ENCODE measurements at places on chromosomes 13 and 19.

GRCh38 chr13:22482496-22483000, 698.2 kb upstream of the SGCG start:
- DNase-seq: no peak

- DNase-seq: no peak
Measured at GRCh38 chr13:85236413-85236812, 562.8 kb downstream of the SLITRK6 start.

- no peak for DNase-seq
Measured at GRCh38 chr13:42708391-42708790, 73.0 kb upstream of the FAM216B start.

DNA sequence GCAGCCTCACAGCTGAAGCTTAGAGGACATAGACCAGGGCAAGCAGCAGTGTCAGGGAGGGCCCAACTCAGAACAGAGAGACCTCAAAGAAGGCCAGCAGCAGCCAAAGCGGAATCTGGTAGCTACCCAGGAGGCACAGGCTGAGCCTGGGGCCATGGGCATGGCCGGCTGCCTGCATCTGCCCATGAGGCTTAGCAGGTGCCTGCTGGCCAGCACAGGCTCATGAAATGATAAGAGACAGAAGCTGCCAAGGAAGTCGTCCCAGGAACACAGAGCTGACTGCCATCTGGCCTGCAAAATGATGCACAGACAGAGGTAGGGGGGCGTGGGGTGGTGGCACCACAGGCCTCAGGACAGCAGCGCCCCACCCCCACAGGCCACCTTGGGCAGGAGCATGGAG, 29.2 kb downstream of the TUBA3C start:
- DNase-seq: no peak

GRCh38 chr13:91313581-91313980, 33.9 kb upstream of the MIR17HG start:
- no peak for DNase-seq

- DNase-seq: no peak
Measured at GRCh38 chr13:97502181-97502580, 68.2 kb downstream of the RAP2A start.

- no peak for DNase-seq
Measured at GRCh38 chr13:37403776-37404527, 194.6 kb downstream of the POSTN start.

DNA sequence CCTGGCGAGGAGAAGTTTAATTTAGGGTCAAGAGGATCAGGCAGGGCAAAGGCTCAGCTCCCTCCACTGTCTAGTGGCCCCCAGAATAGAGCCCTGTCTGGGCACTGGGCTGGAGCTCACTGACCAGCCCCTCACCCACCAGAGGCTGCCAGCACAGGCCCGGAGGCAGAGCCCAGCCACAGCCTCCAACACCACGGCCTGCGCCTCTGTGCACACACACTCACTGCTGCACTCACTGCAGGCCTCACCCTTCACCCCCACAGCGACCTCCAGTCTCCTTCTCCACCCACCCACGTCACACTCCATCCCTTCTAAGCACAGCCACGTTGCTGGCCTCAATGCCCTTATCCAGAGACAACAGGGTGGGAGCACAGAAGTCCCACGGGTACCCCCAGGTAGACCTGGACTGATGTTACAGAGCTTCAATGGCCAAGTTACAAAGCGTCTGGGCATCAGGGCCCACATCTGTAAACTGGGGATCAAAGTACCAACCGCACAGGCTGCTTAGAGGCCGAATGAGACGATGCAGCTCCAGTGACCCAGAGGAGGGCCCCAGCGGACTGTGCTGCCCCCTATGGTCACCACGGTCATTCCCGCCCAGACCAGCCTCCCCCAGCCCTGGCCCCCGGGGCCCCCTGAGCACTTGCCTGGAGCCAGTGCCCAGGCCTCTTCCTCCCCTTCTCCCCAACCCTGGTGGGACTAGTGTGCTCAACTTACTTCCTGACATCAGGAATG, 4.5 kb upstream of the PRKD2 start:
- no peak for DNase-seq

- no peak for DNase-seq
Measured at GRCh38 chr19:56603829-56604228, 8.7 kb downstream of the ZNF71 start.

DNA sequence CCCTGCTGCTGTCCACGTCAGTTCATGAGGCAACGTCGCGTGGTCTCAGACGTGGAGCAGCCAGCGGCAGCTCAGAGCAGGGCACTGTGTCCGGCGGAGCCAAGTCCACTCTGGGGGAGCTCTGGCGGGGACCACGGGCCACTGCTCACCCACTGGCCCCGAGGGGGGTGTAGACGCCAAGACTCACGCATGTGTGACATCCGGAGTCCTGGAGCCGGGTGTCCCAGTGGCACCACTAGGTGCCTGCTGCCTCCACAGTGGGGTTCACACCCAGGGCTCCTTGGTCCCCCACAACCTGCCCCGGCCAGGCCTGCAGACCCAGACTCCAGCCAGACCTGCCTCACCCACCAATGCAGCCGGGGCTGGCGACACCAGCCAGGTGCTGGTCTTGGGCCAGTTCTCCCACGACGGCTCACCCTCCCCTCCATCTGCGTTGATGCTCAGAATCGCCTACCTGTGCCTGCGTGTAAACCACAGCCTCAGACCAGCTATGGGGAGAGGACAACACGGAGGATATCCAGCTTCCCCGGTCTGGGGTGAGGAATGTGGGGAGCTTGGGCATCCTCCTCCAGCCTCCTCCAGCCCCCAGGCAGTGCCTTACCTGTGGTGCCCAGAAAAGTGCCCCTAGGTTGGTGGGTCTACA, 6.6 kb downstream of the FSTL3 start:
- DNase-seq: no peak

GRCh38 chr13:20689291-20689690, 14.2 kb upstream of the IL17D start:
- DNase-seq: no peak

DNA sequence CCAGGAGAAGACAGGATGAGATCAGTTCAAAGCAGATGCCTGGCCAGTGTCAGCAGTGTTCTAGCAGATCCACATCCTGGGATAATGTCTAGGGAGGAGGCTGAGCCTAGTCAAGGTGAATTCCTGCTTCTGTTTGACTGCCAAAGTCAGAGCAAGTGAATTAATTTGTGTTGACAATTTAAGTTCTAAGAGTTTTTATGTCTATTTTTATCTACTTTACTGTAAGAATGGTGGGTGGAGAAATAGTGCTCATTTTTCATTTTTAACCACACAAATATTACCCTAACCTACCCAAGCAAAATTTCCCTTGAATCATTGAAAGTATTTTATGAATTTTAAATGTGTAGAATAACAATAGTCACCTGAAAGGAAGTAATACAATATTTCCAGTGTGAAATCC, 207.6 kb upstream of the SLC10A2 start:
- DNase-seq: no peak

GRCh38 chr13:73900591-73900990, 233.6 kb downstream of the KLF12 start:
- no peak for DNase-seq

DNA sequence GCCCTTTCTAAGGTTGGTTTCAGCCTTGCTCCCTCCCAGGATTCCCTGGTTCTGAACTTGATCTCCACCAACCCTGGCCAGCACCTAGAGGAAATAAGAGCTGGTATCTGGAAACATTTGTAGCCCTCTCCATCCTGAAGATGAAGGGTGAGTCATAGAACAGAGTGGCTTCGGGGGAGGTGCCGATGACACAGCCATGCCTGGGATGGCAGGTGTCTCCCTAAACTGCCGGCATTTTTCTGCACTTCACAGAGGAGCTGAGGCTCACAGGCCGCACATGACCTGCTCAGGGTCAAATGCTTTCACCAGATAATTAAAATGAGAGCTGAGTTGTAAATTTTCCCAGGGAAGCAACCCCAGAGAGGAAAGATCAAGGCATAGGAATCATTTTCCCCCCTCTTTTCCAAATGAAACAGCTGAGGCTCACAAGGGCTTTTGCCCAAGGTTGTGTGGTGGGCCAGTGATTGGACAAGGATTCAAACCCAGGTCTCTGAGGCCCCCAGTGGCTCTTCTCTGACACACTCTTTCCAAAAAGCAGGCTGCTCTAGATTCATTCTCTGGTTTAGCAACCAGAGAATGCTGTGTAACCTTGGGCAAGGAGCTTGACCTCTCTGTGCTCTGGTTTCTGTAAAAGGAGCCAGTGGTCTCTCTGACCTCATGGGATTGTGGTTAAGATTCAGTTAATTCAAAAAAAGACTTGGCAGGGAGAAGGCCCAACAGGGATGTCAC, 1.2 kb upstream of the SLC25A42 start:
- no peak for DNase-seq

- no peak for DNase-seq
Measured at GRCh38 chr13:52751196-52751595, 11.6 kb upstream of the CNMD start.

- no peak for DNase-seq
Measured at GRCh38 chr13:95192998-95193397, 108.3 kb downstream of the ABCC4 start.

DNA sequence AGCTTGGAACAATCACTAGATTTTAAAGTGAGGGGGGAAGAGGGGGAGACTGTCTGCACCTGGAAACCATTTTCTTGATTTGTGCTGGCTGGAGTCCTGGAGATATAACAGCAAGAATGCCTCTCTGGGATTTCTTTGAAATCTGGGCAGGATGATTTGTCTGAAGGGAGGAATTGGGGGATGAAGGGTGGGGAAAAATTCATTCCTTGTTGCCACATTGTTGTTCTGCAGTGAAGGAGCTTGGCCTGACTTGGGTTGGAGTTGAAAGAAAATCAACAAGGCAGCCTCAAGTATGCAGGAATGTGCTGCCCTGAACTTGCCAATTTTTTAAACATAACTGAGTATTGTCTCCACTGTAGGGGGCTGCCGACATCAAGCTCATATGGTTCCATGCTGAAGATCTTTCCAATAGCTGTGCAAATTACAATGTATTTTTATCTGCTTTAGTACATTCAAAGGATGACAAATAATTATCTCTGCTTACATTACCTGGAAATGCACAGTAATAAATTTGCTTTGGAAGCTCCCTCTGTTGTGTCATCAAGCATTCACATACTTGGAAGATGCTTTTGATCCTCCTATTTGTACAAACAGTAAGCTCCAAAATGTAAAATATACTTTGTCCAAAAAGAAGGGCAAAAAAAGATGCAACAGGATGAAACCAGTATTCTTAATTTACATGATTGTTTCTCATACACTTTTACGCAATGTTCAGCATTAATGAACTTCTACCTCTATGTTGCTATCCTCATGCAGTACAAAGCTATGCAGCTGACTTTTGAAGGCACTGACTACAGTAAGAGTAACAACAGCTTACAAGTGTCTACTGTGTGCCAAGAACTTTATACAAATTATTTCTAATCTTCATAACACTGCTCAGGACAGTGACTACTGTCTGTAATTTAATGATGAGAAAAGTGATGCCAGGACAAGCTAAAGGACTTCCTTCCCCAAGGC, 627.9 kb upstream of the KLF12 start:
- no peak for DNase-seq

DNA sequence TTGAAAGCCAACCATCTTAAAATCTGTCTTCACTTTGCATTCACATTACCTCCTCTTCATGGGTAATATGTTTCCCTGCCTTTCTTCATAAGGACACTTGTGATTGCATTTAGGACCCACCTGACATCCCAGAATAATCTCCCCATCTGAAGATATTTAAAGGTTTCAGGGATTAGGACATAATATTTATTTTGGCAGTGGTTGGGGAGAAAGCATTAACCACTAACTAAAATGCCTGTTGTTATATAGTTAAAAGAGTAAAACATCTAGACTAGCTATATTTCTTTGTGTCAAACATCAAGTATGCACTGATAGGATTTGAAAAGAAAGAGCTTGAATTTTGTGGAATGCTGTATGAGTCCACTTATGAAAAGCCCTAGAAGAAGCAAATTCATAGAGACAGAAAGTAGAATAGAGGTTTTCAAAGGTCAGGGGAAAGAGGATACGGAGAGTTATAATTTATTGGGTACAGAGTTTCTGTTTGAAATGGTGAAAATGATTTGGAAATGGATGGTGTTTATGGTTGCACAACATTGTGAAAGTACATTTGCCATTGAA, 457.7 kb upstream of the SPRY2 start:
- DNase-seq: no peak

- DNase-seq: no peak
Measured at GRCh38 chr19:55086730-55087541, 11.3 kb downstream of the EPS8L1 start.

GRCh38 chr19:14886032-14886431, at the start of gene OR7A17:
Gene OR7A17, minus strand, starts transcription at chr19:14886132. Its CDS starts 4,777 bp downstream, at chr19:14881355.
- no peak for DNase-seq

DNA sequence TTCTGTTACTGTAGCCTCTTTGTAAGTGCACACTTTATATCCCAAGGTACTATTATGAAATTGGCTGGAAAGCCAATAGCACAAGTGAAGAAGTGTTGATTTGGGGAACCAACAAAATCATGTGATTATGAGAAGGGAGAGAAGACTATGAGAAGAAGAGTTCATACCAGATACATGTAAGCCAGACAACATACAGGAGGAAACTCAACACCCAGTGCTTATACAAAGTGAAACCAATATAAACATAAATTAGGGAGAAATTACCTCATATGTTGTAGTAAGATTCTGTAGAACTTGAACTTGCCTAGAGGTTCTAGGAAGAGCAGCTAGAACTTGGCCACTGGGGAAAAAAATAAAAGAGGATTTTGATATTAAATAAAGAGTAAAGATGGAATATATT, 17.4 kb downstream of the CPB2 start:
- DNase-seq: no peak

DNA sequence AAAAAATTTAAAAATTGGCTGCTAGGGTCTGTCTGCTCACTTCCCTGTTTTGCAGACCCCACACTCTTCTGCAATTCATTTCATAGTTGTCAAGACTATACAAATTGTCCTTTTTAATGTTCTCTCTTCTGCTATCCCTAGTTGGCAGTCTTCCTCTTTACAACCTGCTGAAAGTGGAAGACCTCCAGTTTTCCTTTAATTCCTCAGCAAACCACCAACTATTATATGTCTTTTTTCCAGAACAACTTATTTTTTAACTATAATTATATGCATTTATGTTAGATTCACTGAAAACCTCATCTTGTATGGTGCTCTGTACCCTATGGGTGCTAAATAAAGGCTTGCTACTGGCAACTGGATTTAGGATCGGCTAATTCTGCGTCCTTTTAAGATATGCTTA, 1.1 kb upstream of the PHF11 start:
- DNase-seq: peak; percentile 12

DNA sequence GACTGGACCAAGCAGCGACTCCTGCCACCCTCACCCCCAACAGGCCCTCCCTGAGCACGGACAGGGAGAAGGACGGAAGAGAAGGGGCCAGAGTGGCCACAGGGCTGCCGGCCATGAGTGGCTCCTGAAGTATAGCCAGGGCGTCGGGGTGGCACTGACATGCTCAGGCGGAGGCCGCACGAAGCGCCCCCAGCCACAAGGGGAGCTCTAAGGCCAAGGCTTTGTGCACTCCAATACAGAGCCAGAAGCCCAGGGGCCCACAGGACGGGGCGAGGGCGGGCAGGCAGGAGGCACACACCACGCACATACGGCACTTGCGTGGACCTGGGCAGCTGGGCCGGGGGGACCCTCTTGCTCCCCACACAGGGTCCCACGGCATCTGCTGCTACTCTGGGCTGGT, 52.0 kb downstream of the KLF2 start:
- no peak for DNase-seq

GRCh38 chr13:112929783-112930055, 39.3 kb upstream of the MCF2L start:
- no peak for DNase-seq

GRCh38 chr13:59277106-59277505, 886.6 kb downstream of the DIAPH3 start:
- DNase-seq: no peak

Measured in KG1 (cell line).